ENCODE measurements at places on chromosomes 6 and 20.

GRCh38 chr6:121677571-121677970 is 242.1 kb downstream of the GJA1 start:
- no peak for DNase-seq

DNA sequence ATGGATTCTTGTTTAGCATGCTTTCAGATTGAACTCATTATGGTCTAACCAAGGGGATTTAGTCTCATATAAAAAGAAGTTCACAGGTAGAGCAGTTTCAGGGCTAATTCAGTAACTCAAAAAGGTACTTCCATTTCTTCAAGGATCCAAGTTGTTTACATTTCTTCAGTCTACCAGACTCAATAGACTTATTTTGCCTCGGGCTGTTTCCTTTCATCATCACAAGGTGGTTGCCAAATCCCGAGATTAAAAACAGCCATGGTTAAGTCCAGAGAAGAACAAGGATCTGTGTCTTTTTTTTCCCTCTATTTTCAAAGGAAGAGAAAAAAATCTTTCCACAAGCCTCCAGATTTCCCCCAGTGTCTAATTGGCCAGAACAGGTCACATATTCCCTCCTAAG is 69.8 kb upstream of the SNX9 start:
- no peak for DNase-seq

DNA sequence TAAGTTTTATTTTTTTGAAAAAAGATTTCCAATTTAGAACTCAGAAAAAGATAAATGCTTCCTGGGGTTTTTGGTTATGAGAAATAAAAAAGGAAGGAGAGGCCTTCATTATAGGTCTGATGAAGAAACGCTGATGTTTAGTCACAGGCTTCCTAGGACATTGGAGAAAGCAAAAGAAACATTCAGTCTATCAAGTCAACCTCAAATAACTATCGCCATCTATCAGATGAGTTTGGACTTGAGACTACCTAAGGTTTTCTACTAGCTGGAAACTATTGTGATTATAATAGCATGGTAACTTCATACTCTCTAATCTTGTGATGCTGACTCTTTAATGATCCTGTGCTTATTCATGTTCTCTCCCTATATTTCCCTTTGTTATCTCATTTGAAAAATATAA is 171.3 kb downstream of the TPBG start:
- no peak for DNase-seq

- no peak for DNase-seq
Measured at GRCh38 chr6:63947792-63948529, 312.4 kb downstream of the PHF3 start.

GRCh38 chr6:14822679-14823078 is 423.2 kb upstream of the JARID2 start:
- DNase-seq = no peak

DNA sequence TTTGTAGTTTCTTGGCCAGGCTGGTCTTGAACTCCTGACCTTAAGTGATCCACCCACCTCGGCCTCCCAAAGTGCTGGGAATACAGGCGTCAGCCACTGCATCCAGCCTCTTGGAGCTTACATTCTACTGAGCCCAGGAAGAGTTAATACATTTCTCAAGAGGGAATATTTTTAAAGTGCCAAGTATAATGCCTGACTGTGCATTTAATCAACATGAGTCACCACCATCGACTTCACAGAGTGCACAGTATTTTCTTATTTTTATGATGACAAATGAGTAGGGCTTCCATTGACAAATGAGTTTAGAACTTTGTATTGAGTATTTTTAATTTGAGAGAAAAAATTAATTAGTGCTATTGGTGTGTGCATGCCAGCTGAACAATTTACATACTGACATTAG is 72.2 kb downstream of the SASH1 start:
- no peak for DNase-seq

DNA sequence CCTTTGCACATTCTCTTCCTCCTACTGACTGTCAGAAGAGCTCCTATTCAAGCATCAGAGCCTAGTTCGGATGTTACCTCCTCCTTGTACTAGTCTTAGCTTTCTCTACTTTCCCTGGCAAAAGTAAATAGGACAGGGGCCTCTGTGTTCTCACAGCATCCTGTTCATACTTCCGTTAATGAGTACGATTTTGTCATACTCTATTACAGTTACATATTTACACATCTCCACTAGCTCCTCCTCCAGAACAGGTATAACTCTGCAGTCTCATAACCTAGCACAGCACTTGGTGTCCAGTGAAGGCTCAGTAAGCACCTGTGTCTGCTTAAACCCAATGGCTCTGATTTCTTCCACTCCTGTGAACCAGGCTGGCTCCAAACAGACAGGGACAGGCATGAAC is 7.0 kb downstream of the ELMO2 start:
- no peak for DNase-seq

DNA sequence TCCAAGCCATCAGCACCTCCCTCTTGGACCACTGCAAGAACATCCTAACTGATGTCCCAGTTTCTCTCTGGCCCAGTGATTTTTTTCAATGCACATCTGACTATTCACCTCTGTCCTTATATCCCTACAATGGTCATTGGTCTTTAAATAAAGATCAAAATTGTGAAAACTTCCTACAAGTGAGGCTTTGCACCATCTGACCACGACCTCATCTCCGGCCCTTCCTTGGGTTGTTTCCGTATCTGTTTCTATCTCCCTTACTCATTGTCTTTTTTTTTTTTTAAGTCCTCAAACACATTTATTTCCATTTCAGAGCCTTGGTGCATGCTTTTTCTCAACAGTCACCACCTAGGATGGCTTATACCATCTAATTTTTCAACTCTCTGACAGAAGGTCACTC is 88.1 kb downstream of the IPCEF1 start:
- no peak for DNase-seq

DNA sequence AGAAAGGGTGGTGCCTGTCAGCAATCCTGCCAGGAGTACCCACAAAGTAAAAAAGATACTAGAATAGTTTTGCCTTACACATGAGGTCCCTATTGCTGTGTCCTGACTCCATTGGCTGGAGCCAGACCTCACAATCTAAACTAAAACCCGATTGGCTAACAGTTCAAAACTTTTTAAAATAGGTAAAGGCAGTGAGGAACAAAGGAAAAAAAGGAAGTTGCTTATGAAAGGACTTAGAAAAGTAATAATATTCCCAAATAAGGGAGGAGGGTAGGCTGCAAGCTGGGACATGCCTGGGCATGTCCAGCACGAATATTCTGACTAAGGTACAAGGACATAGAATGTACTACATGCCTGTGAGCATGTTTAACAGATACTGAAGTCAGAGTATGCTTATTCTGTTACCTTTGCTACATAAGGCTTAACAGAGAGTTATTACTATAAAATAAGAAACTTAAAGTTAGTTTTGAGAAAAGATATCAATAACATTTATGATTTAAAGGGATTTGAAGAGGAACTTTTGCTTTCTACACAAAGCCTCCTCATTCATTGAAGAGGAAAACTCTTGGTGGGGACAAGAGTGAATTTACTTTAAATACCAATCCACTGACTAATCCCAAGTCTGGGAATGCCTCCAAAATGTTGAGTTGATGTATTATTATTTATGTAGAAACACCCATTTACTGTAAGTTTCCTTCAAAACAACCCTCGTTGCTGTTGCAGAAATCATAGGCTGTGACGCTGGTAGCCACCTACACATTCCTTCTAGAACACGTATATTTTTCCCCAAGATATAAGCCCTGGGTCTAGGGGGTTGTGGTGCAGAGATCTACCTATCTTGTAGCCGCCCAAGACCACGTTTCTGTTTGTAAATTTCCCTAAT is 8.2 kb upstream of the MTHFD1L start:
- DNase-seq = no peak

- DNase-seq = no peak
Measured at GRCh38 chr6:116070101-116070500, 9.4 kb upstream of the FRK start.

DNA sequence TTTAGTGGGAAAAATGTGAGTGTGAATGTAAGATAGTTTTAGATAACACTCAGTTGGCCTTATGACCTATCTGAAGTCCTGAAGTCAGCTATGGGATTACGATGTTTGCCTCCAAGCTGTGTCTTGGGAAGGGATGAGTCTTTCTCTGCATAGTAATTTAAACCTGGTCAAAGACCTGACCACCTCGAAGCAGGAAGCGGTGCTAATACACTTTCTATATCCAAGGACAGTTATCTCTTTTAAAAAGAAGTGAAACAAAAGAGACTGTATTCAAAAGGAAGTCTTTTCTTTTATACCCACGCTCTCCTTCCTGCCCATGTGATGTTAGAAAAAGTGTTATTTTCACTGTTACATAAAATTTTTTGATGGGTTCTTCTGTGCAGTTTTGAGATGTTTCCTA is 94.9 kb downstream of the JARID2 start:
- no peak for DNase-seq

GRCh38 chr6:162750776-162751175 is 23.0 kb downstream of the PACRG start:
- DNase-seq = no peak

DNA sequence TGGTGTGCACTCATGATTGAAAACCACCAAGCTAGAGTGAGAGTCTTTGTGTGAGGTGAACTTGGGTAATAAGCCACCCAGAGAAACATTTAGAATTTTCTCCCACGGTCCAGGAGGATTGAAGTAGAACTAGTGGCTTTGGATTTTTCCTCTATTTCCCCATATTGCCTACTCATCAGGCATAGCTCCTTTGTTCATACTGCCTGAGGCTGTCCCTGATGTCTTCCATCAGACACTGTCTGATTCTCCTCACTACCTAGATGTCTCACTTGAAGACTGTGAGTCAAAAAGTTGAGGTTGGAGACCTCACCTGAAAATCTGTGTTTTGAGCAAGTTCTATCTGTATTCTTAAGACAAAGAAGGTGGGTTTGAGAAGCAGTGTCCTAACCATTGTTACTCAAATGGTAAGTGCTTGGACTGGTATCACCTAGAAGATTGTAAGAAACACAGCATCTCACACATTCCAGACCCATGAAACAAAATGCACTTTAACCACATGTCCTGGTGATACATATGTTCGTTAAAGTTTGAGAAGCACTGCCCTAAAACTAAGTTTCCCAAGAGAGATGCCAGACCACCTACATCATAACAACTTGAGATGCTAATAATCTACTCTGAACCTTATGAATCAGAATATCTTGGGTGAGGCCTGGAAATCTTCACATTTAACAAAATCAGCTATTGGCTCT is 523.4 kb upstream of the BTBD3 start:
- DNase-seq = no peak

DNA sequence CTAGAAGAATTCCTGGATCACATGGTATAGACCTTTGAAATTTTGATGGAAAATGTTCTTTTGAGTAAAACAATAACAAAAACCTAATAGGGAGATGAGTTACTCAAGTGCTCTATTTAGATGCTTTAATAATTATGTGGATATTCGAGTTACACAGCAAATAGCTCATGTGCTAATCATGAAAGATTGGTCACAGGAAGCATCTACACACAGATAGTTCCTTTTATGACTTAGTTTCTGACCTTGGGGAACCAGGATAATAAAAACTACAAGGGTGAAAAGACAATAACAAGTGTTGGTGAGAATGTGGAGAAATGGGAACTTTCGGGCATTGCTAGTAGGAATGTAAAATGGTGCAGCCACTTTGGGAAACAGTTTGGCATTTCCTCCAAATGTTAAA is 19.7 kb downstream of the UBE2V1 start:
- DNase-seq = no peak

DNA sequence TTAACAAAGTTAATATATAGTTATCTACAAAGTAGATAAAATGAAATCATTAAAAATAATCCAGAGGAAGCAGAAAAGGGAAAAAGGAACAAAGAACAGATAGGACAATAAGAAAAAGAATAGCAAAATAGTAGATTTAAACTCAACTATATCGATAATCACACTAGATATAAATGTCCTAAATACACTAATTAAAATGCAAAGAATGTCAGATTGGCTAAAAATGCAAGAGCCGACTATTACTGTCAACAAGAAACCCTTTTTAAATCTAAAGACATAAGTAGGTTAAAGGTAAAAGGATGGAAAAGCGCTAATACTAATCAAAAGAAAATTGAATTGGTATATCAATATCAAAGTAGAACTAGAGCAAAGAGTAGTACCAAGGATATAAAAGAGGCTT is 164.8 kb upstream of the AKAP12 start:
- DNase-seq = no peak

DNA sequence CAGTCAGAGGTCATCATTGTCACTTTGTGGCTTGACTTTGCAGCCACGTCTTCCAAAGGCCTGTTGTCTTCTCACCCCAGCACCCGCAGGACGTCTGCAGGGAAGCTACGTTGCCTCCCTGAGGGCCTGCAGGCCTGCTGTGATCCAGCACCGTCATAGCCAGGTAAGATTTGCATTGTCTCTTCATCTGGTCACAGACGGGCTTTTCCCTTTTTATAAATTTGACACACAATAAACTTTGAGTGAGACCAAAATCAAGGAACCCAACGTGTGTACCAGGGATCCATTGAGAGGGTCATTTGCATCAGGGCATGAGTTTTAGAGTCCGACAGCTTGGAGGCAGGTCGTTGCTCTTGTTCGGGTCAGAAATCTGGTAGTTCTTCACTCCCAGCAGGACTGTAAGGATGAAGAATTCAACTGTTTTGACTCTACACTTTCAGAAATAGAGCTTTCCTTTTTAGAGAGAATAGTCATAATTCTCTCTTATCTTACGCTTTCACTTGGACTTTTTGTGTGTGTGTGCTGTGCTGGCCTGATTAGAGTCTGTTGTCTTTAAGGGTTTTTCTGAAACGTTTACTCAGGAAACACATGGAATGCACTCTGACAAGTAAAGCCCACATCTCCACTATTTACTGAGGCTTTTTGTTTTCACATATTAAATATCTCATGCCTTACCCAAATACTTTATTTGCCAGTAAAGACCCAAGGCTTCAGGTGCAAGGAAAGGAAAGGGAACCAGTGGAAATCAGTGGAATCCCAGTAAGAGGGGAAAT is 177.2 kb upstream of the TAB2 start:
- no peak for DNase-seq

DNA sequence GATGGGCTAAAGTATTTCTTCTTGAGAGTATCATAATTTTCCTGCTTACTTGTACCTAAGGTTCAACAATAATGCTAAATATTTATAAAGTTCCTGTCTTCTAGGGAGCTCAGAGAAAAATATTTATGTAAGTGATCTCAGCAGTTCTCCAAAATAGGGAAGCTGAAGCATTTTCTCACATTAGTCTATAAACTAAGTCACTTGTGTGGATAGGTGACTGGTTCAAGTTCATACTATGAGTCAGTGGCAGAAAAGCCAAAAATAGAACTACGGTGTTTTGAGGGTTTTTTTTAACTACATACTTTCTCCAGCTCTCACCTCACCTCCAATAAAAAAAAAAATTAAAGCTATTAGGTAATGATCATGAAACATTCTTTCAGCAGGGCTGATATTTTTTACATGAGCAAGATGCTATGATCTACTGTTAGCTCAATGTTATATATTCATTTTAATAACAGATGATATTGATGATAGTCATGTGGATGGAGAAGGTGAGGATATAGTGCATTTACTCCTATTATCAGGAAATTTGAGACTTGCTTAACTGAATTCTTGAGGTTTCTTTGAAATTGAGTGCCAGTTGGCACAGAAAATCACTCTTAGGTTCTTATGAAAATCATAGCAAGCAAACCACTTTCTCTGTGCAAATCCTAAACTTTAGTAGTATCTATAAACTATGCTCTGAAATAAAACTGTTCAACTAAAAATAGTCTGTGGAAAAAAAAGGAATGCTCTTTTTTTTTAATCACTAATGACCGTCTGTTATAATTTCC is 4.1 kb upstream of the MOXD1 start:
- DNase-seq = no peak

- DNase-seq = no peak
Measured at GRCh38 chr6:160238761-160239751, 19.6 kb downstream of the SLC22A2 start.

All from activated gamma-delta T cell (primary cell).